ENCODE measurements at places on chromosomes 3 and 15.
A peak's percentile ranks its signal among the peaks of the same experiment; 100 is the strongest.

DNA sequence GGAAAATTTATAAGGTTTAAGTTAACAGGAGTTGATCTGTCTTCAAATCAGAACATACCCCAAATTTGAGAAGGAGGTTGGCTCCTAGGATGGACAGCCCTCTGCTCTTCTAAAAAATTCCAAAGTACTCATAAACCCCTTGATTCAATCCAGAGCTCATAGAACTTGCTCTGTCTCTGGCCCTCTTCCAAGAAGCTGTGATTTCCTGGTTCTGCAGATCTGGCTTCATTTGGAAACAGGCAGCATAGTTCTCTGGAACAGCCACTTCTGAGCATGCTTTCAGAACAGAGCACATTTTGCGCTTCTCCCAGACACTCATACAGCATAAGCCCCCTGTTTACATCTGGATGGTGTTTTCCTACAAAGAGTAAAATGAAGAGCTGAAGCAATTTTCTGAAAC is 96.7 kb downstream of the KBTBD8 start:
- DNase-seq: no peak

DNA sequence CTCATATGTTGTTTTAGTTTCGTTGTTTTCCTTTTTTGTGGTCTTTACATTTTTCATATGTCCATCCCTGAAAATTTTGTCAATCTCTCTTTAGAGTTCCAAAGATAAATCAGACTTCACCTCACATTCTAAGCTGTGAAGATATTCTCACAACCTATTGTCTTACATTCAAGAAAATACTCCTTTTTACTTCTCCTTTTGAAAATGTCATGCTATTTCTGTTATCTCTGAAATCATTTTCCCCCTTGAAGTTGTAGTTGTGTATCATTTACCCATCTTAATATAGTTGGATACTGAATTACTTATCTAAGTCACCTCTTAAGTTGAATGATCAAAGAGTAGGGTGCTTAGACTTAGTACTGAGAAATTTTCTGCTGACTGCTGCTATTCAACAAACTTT is 74.3 kb downstream of the DCUN1D1 start:
- DNase-seq: no peak

- DNase-seq: peak; percentile 63
Observed at GRCh38 chr15:101288905-101289513, 6.0 kb downstream of the SNRPA1 start.

- DNase-seq: no peak
Observed at GRCh38 chr15:79904271-79904670, 7.5 kb upstream of the MTHFS start.

DNA sequence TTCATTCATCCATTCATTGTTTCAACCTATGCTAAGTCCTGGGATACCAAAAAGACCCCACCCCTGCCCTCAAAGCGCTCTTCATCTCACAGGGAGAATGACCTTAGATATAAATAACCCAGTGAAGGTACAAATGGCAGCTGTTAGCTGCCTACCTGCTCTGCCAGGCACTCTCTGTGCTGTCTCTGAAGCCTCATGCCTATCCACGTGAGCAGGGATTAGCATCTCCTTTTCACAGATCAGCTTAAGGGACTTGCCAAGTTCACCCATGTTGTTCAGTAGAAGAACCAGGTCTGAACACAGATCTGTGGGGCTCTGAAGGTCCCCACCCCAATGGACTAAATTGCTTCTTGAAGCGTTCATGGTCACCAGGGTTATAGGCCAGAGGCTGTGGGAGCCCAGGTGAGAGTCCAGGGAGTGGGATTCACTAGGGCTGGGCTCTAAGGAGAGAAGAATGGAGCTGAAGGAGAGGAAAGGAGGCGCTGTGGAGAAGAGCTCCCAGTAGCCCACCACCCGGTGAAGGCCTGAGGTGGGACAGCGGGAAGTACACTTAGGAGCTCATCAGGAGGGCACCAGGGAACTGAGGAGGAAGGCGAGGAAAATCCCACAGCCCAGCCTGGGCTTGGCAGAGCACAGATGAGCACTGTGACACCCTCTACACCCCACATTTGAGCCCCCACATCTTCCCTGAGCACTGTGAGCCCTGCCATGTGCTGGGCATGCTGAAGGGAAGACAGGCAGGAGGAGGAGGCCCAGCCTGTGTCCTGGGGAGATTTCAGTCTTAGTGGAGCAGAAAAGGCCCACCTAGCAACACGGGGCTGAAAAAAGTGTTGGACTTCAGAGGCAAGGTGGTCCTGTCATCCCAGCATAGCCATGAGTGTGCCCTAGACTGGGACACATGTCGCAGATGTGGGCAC is 20.4 kb downstream of the RBP1 start:
- no peak for DNase-seq

DNA sequence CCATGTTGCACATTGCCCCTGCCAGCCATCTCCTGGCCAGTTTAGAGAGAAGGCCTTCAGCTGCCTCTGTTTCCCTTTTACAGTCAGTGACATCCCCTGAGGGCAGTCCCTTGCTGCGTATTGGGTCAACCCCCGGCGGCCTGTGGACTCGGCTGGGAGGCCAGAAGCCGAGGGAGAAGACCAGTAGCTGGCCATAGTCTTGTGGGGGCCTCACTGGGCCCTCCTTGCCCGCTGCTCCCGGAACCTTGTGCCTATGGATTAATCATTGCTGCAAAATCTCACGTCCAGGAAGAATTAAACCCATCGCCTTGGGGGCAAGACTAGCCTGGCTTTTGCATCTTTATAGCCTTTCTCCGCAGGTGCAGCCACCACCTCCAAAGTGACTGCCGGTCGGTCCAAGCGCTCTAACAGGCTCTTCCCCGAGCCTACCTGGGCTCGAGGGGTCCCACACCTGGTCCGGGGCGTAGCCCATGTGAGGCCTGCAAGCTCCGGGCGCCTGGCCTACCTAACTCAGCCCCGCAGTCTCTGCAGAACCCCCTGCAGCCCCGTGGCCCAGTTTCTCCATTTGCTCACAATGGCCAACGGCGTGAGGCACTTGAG is 870 bp upstream of the CHAC1 start:
- no peak for DNase-seq

GRCh38 chr15:56320316-56320715 is 44.9 kb upstream of the TEX9 start:
- no peak for DNase-seq

- DNase-seq: no peak
Observed at GRCh38 chr3:104044002-104044401, 1322.7 kb upstream of the ALCAM start.

DNA sequence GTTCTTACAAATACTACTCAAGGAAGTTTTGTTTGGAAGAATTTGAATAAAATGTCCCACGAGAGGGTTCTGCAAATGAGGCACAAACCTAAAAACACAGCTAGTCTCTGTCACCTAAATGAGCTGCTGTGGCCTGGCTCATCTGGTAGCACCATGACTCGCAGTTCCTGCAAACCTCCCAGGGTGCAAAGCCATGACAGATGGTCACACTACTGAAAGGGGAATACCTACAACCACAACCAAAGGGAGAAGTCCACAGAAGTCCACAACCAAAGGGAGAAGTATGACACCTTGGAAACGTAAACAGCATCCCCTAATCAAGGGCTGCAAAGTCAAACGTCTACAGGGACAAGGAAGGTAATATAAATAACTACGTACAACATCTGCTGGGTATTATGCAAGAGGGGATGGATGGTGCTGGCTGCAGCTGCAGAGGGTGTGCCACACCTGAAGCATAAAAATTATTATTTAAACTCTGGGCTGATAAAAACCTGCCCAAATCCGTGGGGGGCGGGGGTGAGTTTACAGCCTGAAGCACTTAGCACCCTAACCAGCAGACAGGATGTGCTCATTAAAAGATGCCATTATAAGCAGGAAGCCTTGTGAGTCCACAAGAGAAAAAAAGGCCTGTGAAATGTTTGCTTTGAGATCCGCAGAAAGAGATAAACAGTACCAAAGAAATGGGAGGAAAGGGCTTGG is 184.0 kb downstream of the MAGI1 start:
- DNase-seq: no peak

DNA sequence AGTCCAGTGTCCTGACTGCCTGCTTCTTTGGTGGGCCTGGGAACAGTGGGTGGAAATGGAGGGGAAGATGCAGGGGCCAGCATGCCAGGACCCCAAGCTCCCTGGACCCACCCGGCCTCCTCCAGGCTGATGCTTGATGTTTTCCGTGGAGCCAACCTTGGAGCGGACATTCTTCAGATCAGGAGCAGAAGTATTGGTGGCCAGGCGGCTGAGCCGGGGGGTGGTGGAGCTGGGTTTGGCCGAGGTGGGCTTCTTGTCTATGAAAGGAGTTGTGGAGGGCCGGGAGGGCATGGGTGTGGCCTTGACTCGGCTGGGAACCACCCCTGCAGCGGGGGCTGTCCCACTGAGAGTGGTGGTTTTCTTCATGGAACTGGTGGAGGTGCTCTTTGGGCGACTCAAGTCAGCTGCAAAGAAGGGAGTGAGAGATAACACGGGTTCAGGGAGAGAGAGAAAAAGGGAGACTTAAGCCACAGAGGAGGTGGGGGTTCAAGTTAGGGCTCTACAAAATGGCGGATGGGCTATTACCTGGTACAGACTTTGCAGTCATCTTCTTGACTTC is 67.8 kb downstream of the DHX30 start:
- no peak for DNase-seq

DNA sequence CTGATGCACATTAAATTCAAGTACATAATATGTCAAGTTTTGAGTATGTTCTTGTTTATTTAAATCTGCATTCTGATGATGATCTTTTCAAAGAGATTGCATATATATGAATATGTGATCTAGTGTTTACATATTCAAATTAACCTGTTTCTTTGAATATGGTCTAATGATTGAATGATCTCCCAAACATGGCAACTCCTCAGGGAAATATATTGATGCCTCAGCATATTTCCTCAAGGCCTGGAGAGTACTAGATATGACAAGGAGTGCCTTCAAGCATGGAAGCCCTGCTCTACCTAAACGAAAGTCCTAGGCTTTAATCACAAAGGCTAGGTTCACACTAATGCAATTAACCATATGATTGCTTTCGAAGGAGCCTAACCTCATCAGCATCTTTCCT is 532.8 kb downstream of the ZIC1 start:
- no peak for DNase-seq

- no peak for DNase-seq
Observed at GRCh38 chr3:85426121-85426520, 467.3 kb downstream of the CADM2 start.

DNA sequence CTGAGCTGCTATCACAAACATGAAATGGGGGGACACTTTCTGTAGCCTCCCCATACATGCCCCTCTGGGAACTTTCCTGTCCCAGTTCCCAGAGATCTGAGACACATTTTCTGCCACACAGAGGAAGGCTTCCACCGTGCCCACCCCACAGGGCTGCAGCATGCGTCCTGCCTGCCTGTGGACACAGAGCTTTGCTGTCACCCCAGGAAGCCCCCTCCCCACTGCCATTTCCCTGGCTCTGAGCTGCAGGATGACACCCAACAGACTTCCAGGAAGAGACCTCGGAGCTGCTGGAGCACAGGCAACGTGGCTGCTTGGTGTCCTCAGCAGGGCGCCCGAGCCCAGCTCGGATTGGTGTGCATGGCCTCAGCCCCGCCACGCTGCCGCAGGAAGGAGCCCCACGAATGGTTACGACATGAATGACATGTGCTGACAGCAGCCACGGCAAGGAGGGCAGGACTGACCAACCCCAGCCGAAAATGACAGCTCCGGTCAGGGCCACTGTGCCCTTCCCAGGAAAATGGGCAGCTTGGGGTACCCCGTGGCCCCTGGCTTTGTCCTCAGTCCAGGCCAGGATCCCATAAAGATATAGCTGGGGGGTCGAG is 81.3 kb downstream of the VGLL4 start:
- DNase-seq: no peak

GRCh38 chr15:98674336-98674735 is 26.0 kb downstream of the IGF1R start:
- DNase-seq: no peak

DNA sequence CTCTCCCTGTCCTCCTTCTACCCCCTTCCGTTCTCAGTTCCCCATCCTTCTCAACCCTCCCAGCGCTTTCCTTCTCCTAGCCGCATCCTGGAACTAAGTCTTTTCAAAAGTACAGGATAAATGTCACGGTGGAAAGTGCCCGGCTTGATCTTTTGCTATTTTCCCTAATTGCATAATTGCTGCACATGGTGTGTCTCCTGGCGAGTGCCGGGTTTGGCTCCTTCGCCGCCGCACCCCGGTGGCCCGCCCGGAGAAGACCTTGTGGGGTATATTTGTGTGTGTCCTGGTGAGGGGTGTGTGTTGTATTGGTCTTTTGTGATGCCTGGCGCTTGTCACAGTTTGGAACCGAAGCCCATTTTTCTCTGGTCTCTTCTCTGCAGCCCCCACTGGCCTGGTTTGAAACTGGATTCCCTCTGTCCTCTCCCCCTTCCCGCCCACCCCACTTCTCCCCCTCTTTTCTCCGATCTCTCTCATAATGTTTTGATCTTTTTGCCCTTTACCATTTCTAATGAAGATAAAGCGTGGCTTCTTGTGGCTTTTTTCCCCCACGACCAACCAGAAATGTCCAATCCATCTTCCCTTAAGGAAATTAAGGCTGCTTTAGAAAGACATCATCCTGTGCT is 692 bp downstream of the UBE2E2 start:
- DNase-seq: peak; percentile 17

DNA sequence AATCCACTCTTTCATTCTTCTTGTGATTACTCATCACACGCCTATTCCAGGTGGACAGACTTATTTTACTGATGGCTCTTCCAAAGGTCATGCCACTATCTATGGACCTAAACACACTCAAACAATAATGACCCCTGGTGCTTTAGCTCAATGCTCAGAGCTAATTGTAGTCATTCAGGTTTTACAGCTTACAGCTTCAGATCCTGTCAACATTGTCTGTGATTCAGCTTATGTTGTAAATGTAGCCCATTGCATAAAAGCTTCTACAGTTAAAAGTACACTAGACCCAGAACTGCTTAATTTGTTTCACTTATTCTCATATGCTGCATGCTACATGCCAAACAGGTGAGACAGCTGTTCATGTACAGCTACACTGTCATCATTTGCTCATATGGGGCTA is 49.2 kb downstream of the LSM3 start:
- DNase-seq: no peak

GRCh38 chr15:88802250-88802990 is 816 bp upstream of the ACAN start:
- no peak for DNase-seq

DNA sequence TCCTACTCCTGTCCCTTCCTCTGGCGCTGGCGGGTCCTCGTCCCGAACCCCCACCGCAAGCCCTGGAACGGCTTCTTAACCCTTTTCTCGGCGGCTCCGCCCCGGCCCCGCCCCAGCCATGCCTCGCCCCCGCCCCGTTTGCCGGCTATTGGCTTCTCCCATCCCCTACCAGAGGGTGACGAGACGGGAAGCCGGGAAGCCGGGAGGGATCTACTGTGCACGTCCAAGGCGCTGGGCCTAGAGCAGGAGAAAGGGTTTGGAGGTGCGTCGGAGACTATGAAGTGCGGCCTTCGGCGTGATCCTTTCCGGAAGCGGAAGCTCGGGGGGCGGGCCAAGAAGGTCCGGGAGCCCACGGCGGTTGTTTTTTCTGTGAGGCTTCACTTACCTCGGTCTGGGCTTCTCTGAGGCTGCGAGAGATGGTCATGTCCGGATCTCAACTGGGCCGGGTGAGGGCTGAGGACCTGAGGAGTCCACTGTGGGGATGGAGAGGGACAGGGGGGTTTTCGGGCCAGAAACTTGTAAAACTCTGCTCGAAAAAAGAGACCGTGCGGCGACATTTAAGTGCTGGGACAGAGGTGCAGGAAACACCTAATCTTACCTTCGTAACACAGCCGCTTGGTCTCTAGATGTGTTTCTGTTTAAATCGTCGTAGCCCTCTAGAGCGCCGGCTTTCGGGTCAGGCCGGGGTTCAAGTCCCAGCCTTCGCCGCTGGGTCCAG is 21.4 kb downstream of the ROPN1B start:
- peak; percentile 63 for DNase-seq

Data from naive thymus-derived CD4-positive, alpha-beta T cell (primary cell).